Caki2 (cell line): ENCODE measurements at places on chromosomes 3 and 15. TPM values are rescaled to one million over a fixed set of nuclear protein-coding genes. Genes with fewer than 3 reads are reported as not detected.

Gene LIPH
- total RNA-seq: 14.8 and 23.9 TPM in 2 replicates

Gene HCN4
- total RNA-seq: 0.14 TPM in 1 of 2 replicates, not detected in the other

Gene GNAT1
- not detected in 2 replicates for total RNA-seq

Gene SAXO2
- total RNA-seq: not detected in 2 replicates

Gene CD200
- total RNA-seq: not detected in 2 replicates

Gene TAGLN3
- 1.2 and 1.9 TPM in 2 replicates for total RNA-seq

Gene HYAL3
- total RNA-seq: 2.8 and 3.1 TPM in 2 replicates

Gene GHSR
- total RNA-seq: not detected in 2 replicates

Gene AEN
- 59.0 and 68.3 TPM in 2 replicates for total RNA-seq

Gene XXYLT1
- total RNA-seq: 29.4 and 45.9 TPM in 2 replicates

Gene CP
- 10.9 and 30.7 TPM in 2 replicates for total RNA-seq

Gene HIGD1A
- total RNA-seq: 68.3 and 98.8 TPM in 2 replicates

Gene TMEM40
- not detected in 2 replicates for total RNA-seq

Gene ARPIN
- total RNA-seq: 10.8 and 16.4 TPM in 2 replicates

Gene FAM107A
- total RNA-seq: not detected in 2 replicates

Gene CMTM8
- total RNA-seq: 1.1 and 3.2 TPM in 2 replicates

Gene SLC24A5
- not detected in 2 replicates for total RNA-seq

Gene C3orf33
- total RNA-seq: 2.7 and 6.7 TPM in 2 replicates

Gene ADAMTS17
- total RNA-seq: not detected in 2 replicates

Gene CASR
- total RNA-seq: not detected in 2 replicates

Gene CIAO2A
- 139 and 184 TPM in 2 replicates for total RNA-seq

Gene RARRES1
- total RNA-seq: not detected in 2 replicates

Gene GATM
- total RNA-seq: 7.6 and 22.0 TPM in 2 replicates

Gene ATP2B2
- total RNA-seq: not detected in 2 replicates

Gene CCR9
- total RNA-seq: 0.81 TPM in 1 of 2 replicates, not detected in the other

Gene TMF1
- 1.6 and 5.7 TPM in 2 replicates for total RNA-seq

Gene CPA3
- not detected in 2 replicates for total RNA-seq

Gene ACAP2
- 18.7 and 19.8 TPM in 2 replicates for total RNA-seq

Gene AMIGO3
- total RNA-seq: not detected in 2 replicates

Gene SPATA12
- 0.43 and 1.0 TPM in 2 replicates for total RNA-seq

Gene WNT7A
- 0.03 and 0.17 TPM in 2 replicates for total RNA-seq

Gene PPIP5K1
- total RNA-seq: 4.5 and 17.6 TPM in 2 replicates

Gene RRP9
- 28.9 and 34.6 TPM in 2 replicates for total RNA-seq

Gene SEMA5B
- total RNA-seq: 0.07 and 0.67 TPM in 2 replicates

Gene C2CD4A
- total RNA-seq: 5.5 and 5.7 TPM in 2 replicates

Gene CHRNA7
- total RNA-seq: 5.7 TPM in 1 of 2 replicates, not detected in the other

Gene GLDN
- total RNA-seq: not detected in 2 replicates

Gene TIGIT
- total RNA-seq: not detected in 2 replicates

Gene KIF15
- 9.8 and 22.5 TPM in 2 replicates for total RNA-seq

Gene SGO1
- 9.4 and 10.8 TPM in 2 replicates for total RNA-seq

Gene KLF15
- total RNA-seq: not detected in 2 replicates

Gene ZPLD1
- 0.84 TPM in 1 of 2 replicates, not detected in the other for total RNA-seq

Gene SLC28A2
- not detected in 2 replicates for total RNA-seq

Gene VPS18
- total RNA-seq: 20.5 and 23.9 TPM in 2 replicates

Gene AADACL2
- not detected in 2 replicates for total RNA-seq

Gene CTXN2
- not detected in 2 replicates for total RNA-seq

Gene SLC22A14
- total RNA-seq: not detected in 2 replicates
